ENCODE measurements at places on chromosomes 11 and 22.

GRCh38 chr11:30346068-30346688 lies 23.3 kb downstream of the ARL14EP start:
- no peak for DNase-seq

DNA sequence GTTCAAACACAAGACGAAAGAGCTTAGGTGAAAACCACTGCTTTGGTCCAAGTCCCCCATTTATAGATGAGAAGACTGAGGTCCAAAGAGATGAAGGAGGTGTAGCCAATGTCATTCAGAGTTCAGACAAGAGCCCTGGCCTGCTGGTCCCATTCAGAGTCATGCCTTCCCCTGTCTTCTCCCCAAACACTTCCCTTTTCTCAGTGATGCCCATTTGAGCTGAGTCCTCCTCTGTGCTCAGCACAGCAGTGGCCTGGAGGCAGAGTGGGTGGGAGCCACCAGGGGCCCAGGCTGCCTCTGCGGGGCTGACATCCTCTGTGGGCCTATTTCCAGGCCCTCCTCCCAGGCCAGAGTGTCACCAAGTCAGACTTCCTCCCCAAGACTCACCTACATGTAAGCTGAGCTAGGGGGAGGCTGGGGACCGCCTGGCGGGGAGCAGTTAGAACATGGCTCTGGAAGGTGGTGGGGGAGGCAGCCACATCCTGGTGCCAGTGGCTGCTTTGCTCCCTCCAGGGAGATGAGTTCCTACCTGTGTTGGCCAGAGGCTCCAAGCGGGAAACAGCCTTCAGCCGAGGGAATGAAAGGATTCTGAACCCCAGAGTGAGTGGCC lies 22.4 kb upstream of the LRRC10B start:
- no peak for DNase-seq

- no peak for DNase-seq
Observed at GRCh38 chr11:62705413-62705812, 1.8 kb downstream of the BSCL2 start.

DNA sequence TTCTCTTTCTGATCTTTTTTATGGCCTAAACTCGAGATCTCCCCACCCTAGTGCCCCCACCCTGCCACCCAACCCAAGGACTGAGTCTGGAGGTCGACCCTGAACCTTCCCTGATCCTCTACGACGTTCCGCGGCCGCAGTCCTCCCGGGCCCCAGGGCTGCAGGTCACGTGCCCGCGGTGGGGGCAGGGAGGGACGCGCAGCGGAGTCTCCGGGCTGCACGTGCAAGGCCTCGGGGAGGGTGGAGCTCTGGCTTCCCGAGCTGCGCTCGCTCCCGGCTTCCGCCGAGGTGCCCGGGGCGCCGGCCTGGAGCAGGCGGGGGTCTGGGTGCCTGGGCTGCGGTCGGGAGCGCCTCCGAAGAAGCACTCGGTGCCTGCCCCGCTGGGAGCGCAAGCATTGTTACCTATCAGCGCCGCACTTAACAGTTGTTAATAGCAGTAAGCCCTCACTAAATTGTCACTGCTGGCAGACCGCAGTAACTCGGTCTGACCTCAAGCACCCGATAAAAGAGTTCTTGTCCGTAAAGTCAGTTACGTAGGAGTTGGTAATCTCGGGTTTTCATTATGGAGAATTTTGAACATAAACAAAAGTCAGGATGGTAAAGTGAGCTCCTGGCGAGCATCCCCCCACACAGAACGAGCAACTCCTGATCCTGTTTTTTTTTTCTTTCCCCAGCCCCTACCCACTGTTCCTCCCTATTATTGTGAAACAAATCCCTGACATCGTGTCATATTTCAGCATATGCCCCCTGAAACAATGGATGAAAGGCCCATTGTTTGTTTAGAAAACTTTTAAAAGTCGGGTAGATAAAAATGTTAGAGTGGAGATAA lies 69.7 kb upstream of the EP300 start:
- DNase-seq: peak; percentile 84

DNA sequence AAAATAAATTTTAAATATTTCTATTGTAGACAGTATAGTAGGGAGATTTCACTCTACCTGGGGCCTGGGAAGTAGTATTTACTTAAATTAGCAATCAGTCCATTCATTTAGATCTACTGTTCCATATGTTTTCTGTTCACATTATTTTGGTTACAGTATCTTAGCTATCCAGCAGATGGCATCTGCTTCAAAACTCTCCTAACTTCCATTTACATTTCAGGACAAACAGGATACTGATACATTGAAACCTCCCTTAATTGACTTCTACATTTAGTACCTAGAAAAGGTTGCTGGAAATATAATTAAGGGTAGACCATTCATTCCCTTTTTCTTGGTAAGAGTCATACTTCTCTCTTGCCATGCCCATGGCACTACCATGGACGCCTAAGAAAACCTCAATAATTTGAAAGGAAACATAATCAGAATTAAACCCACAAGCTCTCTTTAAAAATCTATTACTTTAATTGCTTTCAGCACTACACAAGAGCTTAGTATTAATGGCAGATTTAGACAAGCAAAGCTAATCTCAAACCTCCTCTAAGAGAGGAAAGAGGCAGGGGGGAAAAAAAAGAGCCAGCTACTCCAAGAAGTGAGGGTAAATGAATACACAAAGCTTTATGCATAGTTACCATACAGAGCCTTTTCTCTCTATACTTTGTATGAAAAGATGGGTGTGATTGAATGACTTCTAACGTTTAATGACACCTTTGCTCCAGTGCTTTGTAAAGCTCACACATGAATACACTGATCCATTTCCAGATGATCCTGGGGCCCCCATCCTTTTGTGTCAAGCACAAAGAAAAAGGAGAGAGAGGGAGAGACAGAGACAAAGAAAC lies 131.2 kb upstream of the MTMR2 start:
- no peak for DNase-seq

GRCh38 chr22:37318364-37319109 lies 36.2 kb downstream of the CYTH4 start:
- DNase-seq: no peak

GRCh38 chr11:95262994-95263765 lies 32.2 kb upstream of the SESN3 start:
- DNase-seq: no peak

- peak; percentile 95 for DNase-seq
Observed at GRCh38 chr11:63023841-63024648, 8.4 kb upstream of the SLC22A8 start.

GRCh38 chr11:8694137-8694536 lies 11.5 kb downstream of the RPL27A start:
- DNase-seq: no peak

DNA sequence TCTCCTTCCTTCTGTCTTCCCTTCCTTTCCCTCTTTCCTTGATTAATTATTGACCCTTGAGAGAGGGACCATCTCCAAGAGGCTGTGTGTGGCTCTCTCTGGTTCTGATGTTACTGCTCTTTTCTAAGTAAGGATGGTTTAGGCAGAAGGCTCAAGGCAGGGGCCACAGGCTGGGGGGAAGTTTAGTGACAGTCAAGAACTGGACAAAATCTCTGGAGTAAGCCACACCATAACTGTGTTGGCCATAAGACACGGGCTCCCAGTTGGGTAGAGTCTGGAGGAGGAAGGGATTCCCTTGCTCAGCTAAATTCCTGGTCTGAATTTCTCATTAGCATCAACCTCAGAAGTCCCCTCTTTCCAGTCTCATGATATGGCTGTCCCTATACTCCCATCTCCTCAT lies 74.7 kb downstream of the BUD13 start:
- DNase-seq: no peak

DNA sequence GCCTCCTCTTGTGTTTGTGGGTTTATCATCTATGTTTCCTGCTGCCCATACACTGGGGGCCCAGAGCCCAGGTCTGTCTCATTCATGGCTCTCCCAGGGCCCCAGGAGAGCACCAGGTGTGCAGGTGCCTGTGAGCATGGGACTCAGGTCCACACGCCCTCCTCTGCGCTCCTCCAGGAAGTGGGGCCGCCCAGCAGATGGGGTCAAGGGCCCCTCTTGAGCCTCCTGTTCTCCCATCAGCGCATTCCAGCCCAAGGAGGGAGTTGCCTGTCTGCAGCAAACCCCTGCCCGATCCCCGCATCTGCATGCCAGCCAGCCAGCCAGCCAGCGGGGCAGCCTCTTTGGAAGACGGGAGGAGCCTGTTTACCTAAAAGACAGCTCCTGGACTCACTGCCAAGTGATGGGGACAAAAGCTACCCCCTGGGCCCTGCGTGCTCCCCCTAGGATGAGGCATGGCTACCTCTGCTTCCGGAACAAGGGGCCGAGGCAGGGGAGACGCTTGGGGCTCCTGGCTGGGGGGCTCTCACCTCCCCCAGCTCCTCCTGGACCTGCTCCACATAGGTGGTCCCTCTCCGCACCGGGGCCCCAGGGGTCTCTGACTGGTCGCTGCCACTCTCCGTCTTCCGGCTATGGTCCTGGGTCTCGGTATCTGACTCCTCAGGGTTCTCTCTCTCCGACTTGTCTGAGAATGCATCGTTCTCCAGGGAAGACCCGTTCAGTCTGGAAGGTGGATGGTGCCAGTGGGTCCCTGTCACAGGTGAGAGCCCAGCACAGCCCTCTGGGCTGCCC lies 49.7 kb upstream of the CARS1 start:
- DNase-seq: no peak

DNA sequence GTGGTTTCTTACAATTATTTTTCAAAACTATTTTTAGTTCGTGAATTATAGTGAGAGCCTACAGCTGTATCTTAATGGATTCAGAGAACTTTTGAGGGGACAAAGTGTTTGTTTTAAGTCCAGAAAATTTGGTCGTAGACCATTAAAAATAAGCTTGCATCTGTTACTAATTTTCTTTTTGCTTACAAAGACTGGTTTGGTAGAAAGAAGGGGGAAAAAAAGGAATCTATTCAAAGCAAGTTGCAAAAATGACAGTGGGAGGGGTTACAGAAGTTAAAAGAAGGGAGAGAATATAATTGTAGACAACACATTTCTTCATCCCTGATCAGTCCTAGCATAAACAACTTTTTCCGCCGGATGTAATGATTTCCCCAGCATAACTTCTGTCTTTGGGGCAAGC lies 72.1 kb downstream of the AMOTL1 start:
- DNase-seq: no peak

- DNase-seq: no peak
Observed at GRCh38 chr11:36465449-36466163, 44.5 kb downstream of the TRAF6 start.

Data from mesothelial cell of epicardium (in vitro differentiated cells).